ENCODE measurements at places on chromosomes 16 and 17. TPM values are rescaled to one million over a fixed set of nuclear protein-coding genes. Genes with fewer than 3 reads are reported as not detected.

DNA sequence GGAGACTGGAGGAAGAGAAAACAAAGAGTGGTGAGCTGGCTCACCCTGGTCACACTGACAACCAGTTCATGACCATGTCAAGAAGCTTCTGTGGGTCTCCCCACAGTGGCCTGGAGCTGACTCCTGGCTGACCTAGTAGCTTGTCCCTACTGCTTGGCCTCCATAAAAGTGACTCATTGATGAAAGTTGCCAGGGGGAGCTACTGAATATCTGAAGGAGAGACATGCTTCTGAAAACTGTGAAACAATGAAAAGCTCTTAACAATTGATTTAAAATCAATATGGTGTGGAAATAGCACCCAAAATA lies 22.0 kb downstream of the SMPD3 start:
- DNase-seq = no peak

GRCh38 chr16:77761204-77761603 lies 27.2 kb upstream of the VAT1L start:
- no peak for DNase-seq

DNA sequence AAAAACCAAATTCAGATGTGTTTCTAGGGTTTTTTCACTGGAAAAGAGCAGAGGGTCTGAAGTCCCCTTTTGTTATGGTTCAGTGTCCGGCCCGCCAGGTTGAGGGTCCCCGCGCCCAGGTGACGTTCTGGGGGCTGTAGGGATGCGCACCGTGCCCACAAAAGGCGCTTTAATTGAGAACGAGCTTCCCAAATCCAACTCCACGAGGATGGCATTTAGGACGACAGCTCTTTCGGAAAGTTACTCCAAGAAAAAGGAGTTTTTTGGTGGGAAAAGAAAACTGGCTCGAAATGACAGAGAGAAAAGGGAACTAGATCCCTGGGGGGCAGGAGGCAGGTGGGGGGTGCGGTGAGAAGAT lies 15.9 kb upstream of the ZFHX3 start:
- DNase-seq = no peak

DNA sequence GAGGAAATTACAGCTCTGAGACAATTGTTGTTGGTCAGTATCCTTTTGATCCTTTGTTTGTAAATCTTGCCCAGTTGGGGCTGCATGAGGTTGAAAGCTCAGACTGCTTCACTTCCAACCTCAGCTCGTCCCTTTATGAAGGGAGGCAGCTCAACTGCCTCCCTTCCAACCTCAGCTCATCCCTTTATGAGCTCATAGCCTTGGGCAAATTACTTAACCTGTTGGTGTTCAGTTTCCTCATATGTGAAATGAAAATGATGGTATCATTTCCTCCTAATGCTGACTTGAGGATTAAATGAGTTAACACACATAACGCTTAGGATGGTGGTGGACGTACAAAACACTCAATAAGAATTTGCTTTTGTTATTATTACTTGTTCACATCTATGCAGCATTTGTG lies 265.1 kb downstream of the CDH13 start:
- DNase-seq = no peak

DNA sequence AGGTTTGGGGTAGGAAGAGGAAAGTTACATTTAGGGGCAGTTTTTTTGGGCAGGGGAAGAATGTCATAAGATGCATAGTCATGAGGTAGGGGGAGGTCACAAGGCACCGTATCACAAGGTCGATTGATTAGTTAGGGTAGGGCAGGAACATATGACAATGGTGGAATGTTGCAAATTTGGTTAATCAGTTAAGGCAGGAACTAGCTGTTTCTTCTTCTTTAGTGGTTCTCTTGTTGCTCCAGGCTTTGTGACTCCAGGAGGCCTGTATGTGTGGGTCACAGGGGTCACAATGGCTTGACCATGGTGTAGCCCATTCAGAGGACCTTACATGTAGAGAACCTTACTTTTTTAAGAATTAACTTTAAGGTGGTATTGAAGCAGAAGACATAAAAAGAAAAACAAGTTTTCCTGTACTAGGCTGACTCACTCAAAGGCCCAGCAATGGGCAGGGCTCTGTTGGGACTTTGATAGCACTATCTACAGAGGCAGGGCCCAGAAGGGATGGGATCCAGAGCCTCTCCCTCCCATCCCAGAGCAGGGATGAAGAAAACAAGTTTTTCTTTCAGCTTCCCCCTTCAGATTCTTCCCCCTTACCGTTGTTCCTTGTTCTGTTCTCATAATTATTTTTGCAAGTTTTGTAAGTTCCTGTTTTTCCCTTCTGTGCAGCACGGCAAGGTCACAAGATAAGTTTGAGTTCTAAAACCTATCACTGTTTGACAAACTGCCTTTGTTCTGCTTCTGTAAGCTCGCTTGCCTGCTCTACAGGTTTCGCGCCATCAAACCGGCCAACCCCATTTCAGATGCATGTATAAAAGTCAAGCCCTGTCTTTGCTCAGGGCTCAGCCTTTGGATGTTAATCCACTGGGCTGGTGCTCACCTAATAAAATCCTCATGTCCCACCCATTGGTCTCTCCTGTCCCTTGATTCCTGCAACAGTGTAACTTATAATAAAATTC lies 45.8 kb upstream of the ATF7IP2 start:
- DNase-seq = peak; percentile 46

GRCh38 chr16:50445621-50446555 lies 77.1 kb upstream of the BRD7 start:
- DNase-seq = no peak

- peak; percentile 95 for DNase-seq
These were observed 39.4 kb downstream of the TUBD1 start for GRCh38 chr17:59853168-59853918.

DNA sequence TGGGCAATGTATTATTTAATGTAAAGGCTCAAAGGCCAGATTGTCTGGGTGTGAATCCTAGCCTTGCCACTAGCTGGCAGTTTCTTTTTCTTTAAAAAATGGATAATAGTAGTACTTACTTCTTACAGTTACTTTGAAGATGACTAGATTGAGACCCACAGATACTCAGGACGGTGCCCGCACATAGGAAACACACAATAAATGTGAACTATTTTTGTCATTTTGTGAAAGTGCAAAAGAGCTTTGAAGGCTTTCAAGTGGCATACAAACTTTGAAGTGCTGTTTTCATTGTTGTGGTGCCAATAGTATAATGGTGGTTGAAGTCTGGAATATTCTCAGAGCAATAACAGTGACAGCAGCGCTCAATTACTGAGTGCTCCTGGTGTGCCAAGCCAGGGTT lies 63.6 kb downstream of the OTOA start:
- DNase-seq = no peak

- DNase-seq = no peak
These were observed 79.5 kb downstream of the CPPED1 start for GRCh38 chr16:12724226-12724625.

- DNase-seq = no peak
These were observed 27.3 kb downstream of the WFDC1 start for GRCh38 chr16:84321932-84322331.

DNA sequence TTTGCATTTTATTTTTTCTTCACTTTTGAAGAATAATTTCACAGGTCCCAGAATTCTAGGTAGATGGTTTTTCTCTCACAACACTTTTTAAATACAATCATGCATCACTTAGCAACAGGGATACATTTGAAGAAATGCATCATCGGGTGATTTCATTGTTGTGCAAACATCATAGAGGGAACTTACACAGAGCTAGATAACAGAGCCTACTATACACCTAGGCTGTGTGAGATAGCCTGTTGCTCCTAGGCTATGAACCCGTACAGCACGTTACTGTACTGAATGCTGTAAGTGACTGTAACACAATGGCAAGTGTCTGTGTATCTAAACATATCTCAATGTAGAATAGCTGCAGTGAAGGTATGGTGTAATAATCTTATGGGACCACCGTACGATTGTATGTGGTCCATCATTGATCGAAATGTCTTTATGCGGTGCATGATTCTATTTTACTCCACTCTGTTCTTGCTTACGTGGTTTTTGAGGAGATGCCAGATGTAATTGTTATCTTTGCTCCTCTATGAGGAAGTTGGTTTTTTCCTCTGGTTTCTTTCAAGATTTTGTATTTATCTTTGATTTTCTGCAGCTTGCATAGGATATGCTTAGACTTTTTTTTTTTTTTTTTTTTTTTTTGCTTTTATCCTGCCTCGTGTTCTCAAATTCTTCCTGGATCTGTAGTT lies 35.5 kb upstream of the TMEM92 start:
- DNase-seq = no peak

DNA sequence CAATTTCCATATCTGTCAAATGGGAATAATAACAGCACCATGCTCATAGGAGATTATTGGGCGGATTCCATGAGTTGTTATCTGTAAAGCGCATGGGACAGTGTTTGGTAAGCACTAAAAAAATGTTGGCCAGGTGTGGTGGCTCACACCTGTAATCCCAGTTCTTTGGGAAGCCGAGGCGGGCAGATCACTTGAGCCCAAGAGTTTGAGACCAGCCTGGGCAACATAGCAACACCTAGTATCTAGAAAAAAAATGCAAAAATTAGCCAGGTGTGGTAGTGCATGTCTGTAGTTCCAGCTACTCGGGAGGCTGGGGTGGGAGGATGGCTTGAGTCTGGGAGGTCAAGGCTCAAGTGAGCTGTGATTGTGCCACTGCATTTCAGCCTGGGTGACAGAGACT lies 66.8 kb upstream of the NFAT5 start:
- DNase-seq = no peak

Gene CCDC78
- total RNA-seq = 52.6 TPM

GRCh38 chr16:50479771-50480170 lies 68.4 kb upstream of the NKD1 start:
- no peak for DNase-seq

- DNase-seq = no peak
These were observed 2.6 kb upstream of the CPHXL2 start for GRCh38 chr16:75679366-75679765.
